Type B pancreatic cell (in vitro differentiated cells): ENCODE measurements at places on chromosomes 4 and X. TPM values are rescaled to one million over a fixed set of nuclear protein-coding genes. Genes with fewer than 3 reads are reported as not detected.

DNA sequence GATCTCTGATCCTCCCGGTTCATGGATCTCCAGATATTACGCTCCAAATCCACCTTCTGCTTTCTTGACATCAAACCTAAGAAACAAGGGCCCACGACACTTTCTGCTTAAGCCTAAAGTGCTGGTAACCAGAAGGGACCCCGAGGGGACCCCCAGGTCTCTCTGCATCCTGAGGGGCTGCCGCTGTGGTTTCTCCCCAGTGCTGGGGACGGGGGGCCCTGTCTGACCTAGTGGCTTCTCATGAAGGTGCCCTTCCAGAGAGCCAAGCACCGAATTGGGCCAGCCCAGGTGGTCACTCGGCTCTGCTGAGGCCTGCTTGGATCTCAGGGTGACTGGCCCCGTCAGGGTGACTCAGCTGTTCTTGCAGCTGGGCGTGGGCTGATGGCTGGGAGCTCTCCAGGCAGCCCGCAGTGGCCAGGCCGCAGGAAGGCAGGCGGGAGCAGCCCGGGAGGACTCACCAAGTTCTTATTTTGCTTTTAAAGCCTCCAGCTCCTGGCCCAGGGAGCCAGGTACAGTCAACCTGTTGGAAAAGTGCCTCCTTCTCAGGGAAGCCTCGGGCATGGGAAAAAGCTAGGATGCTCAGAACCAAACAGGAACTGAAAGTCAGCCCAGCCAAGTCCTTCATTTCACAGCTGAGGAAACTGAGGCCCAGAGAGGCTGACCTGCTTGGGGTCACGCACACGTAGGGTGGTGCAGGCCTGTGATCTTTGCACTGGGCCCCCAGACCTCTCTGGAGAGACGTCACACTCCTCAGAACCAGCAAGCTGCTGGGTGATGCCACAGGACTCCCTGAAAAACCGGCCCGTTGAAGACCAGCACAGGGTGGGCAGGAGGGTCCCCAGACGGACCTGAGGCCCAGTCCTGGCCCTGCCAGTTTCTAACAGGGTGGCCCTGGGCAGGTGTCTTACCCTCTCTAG lies 16.7 kb downstream of the BLOC1S4 start:
- no peak for DNase-seq

DNA sequence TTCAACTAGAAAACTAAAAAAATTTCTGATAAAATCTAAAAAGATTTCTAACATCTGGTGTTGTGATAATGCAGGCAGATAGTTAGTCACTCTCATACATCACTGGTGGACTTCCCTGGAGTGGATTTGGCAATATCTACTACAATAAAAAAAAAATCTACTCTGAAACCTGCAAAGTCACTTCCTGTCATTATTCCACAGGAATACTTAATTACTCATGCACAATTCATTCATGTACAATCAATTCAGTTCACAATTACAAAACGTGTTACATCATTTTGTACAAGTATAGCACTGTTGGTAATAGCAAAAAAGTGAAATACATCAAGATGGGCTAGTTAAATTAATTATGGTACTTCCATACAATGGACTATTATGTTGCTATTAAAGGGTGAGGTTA lies 16.5 kb upstream of the RHOH start:
- DNase-seq, result no peak

DNA sequence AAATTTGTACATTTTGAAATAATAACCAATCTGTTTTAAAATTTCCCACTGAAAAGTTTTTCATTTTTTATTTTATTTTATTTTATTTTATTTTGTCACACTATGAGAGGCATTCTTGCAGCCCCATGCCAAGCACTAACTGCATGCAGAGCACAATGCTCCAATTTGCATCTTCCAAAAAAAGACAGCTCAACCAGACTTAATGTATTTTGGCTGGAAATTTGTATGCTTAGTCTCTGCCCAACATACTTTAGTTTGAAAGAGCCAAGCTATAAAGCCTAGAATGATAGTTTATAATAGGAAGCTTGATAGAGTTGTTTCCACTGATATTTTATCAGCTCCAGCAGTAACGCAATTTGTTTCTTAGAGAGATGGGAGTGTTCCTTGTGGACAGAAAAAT lies 235.5 kb downstream of the GALNTL6 start:
- no peak for DNase-seq

DNA sequence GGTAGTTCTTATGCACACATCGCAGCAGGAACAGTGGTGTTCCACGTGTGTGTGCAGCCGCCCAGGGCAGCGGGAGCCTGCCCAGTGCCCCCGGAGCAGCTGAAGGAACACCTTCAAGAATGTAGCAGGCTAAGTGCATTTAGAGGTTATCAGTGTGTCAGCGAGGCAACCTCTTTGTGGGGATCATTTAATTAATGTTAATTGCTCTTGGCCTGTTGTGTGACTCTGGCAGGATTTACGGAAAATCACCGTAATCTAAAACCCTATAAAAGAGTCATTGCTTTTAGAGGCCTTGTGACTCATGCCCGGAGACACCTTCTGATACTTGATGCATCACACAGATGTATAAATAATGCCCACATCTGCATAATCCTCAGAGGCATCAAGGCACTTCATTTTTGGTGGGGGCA lies 47.3 kb upstream of the GATB start:
- DNase-seq, result no peak

- no peak for DNase-seq
These were observed 64.2 kb downstream of the DCUN1D4 start for GRCh38 chr4:51907006-51907669.

DNA sequence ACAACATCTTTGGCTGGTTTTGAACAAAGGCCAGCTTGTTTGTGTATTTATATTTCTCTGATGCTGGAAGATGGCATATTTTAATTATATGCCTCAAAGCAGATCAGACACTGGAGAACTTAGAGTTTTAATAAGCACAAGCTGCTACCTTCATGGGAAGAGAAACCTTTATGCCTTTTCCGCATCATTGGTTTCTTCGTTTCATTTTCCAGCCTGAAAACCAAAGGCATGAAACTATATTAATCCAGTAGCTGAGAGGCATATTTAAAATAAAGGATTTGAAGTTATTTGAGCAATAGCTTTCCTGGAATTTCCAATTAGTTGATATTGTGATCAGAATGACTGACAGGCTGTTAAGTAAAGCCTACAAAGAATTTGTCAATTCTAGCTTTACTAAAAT lies 141.0 kb downstream of the ARHGAP24 start:
- no peak for DNase-seq

GRCh38 chrX:133335027-133335426 lies 80.3 kb downstream of the GPC4 start:
- DNase-seq, result no peak

DNA sequence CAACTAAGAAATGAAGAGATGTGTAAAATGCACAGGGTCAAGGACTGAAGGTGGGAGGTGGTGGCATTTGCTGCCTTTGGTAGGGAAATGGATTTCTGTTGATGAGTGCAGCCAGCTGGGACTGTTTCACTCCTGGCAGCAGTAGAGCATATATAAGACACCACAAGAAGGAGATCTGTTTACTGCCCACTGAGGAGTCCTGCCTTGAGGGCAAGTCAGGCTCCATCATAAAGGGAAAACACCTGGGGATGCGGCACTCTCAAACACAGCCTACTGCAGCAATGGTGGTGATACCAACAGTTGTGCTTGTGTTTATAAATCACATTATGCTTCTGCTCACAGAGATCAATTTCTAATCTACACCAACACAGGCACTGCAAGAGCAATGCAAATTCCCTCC lies 222.1 kb downstream of the TACR3 start:
- no peak for DNase-seq

DNA sequence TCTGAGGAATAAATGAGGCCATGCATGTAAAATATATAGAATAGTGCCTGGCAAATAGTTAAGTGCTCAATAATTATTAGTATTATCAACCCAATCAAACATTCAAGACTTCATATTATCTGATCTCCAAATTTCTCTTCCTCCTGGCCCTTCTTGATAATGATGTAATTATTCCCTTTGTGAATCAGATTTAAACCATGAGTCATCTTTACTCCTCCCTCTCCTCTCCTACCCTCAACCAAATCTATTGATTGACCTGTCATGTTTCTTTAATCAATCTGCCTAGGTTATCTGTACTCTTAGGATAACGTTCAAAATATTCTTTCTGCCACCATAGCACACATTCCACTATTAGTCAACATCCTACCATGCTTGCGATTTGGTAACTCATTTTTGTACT lies 129.8 kb upstream of the NAP1L5 start:
- DNase-seq, result no peak

DNA sequence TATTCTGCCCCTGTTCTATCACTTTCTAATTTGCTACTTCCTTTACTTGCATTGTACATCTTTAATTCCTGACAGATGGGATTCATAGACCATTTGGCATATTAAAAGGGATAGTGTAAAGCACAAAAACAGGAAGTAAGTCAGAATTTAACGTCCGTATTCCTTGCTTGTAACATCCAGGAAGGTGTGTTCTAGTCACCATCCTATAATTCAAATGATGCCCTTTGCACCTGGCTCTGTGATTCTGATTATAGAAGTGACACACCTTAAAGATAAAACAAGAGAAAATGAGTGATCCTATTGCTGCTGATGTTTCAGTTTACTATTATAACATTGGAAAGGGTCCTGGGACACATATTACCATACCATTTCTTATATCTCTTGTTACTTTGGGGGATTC lies 238.7 kb upstream of the NR3C2 start:
- no peak for DNase-seq

DNA sequence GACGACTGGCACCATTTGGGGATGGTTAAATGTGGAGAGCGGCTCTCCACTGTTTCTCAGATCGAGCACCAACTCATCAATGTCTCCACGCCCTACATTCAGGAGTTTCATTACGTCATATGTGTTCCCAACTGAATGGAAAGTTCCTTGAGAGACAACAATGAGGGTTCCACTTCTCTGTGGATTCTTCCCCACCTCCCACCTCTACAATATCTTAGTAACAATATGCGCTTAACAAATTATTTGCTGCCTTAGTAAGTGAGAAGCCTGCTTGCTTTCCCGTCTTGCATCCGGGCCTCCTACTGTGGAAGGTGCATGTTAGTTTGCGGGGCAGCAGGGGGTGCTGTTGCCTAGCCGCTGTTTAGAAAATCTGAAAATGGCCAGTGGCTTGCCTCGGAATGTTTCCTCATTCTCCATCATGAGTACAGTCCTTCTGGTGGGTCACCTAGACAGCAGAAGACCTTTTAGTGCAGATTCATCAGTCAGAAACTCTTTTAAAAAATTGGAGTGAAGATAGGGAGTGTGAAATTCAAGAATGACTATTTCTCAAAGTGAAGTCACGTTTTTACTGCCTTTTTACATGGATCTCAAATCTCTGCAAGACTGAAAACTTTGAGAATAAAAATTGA lies 55.7 kb downstream of the PHOX2B start:
- DNase-seq, result no peak

- no peak for DNase-seq
These were observed 80.6 kb downstream of the PPP2R2C start for GRCh38 chr4:6391852-6392188.

DNA sequence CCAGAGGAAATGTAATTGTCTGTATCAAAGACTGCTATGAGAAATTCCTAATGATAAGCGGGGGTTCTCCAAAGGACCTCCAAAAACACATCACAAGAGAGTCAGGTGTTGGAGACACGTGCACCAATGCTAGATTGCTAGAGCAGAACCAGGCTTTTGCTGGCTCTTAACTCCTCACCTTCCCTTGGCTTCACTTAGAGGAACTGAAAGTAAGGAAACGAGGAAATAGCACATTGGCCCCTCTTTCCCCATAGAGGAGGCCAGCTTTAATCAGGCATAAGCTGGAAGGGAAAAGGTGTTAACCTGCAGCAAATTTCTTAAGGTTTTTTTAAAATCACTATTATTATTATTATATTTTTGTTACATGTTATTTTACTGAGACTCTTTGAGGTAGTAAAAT lies 13.6 kb downstream of the OTC start:
- DNase-seq, result no peak

- DNase-seq, result no peak
These were observed 2528.4 kb downstream of the ARAP2 start for GRCh38 chr4:33715841-33716395.

GRCh38 chr4:3880615-3881120 lies 114.5 kb downstream of the ADRA2C start:
- DNase-seq, result peak; percentile 87

GRCh38 chr4:183995570-183995969 lies 90.5 kb downstream of the STOX2 start:
- DNase-seq, result no peak

DNA sequence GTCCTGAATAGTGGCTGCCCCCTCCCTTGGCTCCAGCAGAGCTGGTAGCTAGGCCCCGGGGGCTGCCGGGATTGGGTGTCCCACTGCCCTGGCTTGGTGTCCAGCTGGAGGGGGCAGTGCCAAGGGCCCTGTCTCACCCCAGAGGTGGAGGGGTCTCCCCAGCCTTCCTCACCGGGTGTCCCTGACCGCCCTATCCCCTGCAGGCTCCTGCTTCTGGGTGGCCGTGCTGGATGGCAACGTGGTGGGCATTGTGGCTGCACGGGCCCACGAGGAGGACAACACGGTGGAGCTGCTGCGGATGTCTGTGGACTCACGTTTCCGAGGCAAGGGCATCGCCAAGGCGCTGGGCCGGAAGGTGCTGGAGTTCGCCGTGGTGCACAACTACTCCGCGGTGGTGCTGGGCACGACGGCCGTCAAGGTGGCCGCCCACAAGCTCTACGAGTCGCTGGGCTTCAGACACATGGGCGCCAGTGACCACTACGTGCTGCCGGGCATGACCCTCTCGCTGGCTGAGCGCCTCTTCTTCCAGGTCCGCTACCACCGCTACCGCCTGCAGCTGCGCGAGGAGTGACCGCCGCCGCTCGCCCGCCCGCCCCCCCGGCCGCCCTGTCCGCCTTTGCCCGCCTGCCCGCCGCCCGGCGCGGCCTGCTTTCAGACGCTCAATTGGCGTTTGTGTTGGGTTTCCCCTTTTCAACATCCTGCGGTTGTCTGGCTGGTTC lies 4.6 kb downstream of the NAT8L start:
- no peak for DNase-seq

DNA sequence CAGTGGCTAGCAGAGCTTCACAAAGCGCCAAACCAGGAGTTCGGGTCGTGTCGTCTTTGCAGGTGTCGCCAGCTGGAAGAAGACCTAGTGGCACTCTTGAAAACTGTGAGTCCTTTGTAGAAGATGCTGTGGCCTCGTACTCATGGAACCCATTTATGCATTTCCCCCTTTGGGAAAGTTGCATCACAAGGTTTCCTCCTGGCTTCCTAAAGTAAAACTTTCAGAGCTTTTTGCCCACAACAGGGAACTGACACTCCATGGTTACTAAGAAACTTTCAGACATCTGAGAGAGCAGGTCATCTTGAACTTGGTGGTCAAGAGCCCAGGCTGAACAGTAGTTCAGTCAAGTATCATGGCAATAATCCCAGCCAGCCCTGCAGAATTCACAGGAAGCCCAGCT lies 15.9 kb upstream of the NOCT start:
- DNase-seq, result no peak

Gene SFRP2
- 5.9 and 31.9 TPM in 2 replicates for total RNA-seq

Gene DCAF12L1
- 0.56 and 0.83 TPM in 2 replicates for total RNA-seq

Gene MECP2
- 32.0 and 37.7 TPM in 2 replicates for total RNA-seq

Gene TENM3
- 49.3 and 73.5 TPM in 2 replicates for total RNA-seq

Gene MBTPS2
- total RNA-seq, result 19.8 and 21.8 TPM in 2 replicates

Gene UPF3B
- 12.4 and 16.4 TPM in 2 replicates for total RNA-seq

Gene DDX53
- not detected in 2 replicates for total RNA-seq

Gene FGA
- 13.4 and 41.0 TPM in 2 replicates for total RNA-seq

Gene HSFX3
- not detected in 2 replicates for total RNA-seq
